ENCODE measurements at places on chromosomes 12 and 14.

DNA sequence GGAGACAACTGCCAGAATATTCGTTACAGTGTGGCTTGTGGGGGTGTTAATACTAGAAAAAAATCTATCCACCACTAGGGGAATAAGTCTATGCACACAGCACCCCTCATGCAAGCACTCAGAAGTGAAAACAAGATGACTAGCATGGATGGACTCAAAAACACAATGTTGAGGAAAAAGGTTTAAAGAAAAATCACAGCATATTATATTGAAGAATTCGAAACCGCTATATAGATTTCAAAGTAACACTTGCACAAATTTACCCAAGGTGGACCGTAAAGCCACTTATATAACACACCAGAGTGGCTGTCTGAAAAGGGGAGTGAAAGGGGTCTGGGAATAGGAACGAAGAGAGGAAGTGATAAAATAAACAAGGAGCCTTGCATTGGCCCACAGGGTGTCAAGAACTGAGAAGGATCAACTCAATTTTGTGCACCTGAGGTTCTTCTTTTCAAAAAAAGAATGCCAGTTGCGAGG is 544 bp downstream of the ABCD4 start:
- DNase-seq: no peak

- no peak for DNase-seq
Measured at GRCh38 chr12:115758877-115759620, 518.4 kb downstream of the MED13L start.

DNA sequence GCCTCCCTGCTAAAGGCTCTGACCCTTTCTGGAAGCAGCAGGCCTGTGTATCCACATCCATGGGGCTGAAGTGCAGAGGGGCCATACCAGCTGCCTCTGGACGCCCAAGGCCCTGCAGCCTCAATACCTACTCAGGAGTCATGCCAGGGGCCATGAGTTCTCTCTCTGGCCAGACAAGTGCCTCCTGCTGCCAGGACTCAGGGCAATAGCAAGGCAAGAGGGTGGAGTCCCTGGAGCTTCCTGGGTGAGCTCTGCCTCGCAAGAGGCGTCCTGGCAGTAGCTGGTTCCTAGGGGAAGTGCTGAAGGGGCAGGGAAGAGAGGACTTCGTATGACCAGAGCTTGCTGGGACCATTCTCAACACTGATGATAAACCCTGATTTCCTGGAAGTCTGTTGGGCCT is 10.9 kb upstream of the ENDOU start:
- no peak for DNase-seq

- no peak for DNase-seq
Measured at GRCh38 chr14:73613046-73613383, 698 bp downstream of the ACOT6 start.

DNA sequence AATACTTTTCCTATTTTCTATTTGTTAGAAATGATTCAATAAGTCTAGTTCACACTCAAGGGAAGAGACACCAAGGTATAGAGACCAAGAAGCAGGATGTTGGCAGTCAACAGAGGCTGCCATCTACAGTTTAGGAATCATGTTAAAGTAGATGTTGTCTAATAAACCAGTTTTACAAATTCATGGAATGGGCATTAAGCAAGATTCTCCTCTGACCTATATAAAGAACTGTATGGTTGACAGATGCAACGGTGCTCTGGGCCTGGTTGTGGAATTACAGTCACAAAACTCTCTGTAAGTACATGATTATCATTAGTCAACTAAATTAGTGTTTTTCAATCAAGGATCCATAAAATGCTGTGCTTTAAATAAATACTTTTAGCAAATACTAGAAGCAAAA is 475.1 kb downstream of the NAV3 start:
- DNase-seq: no peak

GRCh38 chr12:40583743-40584142 is 108.5 kb upstream of the CNTN1 start:
- DNase-seq: no peak

DNA sequence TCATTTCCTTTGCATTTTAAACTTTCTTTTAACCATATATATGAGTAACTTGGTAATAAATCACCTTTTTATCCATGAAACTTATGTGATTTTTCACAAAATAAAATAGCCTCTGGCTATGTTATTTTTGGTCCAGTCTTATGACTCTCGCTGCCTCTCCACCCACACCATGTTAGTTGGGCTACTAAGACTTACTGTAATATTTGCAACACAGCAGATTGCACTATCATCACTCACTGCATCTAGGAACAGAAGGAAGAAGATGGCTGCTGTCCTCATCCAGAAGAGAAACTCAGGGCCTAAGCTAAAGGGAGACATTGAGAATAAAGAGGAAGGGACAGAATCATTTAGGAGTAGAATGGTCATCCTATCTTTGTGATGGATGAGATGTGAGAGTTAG is 12.6 kb upstream of the B4GALNT3 start:
- no peak for DNase-seq

DNA sequence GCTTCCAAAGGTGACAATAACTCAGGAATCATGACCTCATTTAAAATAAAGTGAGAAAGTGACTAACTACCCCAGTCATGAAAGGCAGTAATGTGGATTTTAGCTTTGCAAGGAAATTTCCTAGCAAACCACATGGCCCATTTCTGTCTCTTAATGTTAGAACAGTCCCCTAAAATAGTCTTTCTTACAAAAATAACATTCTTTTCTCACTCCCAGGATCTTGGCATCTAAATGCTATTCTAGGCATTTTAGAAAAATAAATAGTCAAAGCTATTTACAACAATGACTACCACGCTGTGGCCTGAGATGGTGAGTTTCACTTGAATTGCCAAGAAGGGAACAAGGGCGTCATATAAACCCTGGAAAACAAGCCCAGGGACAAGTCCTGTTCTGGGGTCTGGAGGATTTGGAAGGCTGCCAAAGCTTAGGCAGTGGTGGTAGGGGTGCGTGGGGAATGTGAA is 101.2 kb upstream of the CCDC175 start:
- no peak for DNase-seq

DNA sequence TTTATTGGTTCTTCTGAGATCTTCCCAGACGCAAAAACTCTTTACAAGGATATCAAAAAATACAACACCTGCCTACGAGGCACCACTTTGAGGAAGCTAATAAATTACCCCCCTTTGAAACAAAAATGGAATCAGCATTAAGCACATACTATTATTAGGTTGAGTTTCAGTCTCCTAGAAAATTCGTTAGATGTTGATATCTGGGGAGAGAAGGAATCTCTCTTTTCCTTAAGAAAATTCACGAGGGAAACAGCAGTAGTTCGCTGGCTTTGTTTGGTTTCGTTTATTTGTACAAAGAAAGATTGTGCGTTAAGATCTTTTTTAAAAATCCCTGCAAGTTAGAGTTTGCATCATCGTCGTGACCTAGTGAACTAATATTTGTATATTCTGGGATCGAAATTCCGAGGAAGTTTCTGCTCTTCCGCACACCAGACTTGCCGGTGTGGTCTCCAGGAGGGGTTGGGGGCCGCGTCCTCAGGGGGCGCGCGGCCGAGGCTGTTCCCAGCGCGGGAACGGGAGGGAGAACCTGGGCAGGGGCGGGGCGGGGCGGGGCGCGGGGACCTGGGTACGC is 12.1 kb downstream of the NKX2-1 start:
- DNase-seq: no peak

DNA sequence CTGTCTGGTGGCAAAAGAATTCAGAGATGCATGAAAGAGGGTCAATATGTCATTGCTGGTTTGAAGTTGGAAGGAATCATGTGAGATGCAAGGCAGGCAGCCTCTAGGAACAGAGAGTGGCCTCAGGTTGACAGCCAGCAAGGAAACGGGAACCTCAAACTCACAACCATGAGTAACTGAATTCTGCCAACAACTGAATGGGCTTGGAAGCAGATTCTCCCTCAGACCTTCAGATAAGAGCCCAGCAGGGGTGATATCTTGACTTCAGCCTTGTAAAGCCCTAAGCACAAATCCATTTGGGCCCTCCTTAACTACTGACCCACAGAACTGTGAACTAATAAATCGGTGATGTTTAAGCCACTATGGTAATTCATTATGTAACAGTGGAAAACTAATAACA is 35.8 kb downstream of the USP15 start:
- no peak for DNase-seq

Measured in activated T-helper 1 cell treated with Interleukin-2 at 50 U/mL for 16 hours (primary cell).